Femur (tissue), 1 donor: ENCODE measurements at places on chromosomes 11 and 22.

- no peak for DNase-seq
Measured at GRCh38 chr22:43837666-43838065, 24.6 kb downstream of the SULT4A1 start.

GRCh38 chr11:103988595-103988969, 47.9 kb upstream of the DDI1 start:
- DNase-seq: no peak

GRCh38 chr11:442611-443081, 835 bp upstream of the ANO9 start:
- no peak for DNase-seq

DNA sequence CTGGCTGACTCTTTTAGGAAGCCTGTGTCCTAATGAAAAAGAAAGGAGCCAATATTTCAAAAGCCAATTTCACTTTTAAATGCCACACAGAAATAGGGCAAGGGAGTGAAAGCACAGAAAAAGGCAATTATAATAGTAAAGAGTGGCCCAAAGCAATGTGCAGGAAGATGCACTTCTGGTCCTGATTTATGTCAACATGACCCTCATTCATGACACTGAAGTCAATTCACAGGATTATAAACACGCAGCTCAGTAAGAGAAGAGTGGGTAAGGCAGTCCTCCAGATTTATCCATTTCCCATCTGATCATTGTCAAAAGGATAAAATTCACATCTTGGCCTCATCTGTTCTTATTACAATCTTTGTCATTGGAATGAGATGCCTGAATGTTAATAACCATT, 1049.7 kb upstream of the RAG2 start:
- DNase-seq: no peak

- DNase-seq: no peak
Measured at GRCh38 chr22:47442821-47443220, 680.4 kb downstream of the TBC1D22A start.

GRCh38 chr11:65159012-65159411, 11.0 kb upstream of the SPDYC start:
- no peak for DNase-seq

GRCh38 chr11:45974806-45975205, 52.4 kb downstream of the LARGE2 start:
- DNase-seq: no peak

DNA sequence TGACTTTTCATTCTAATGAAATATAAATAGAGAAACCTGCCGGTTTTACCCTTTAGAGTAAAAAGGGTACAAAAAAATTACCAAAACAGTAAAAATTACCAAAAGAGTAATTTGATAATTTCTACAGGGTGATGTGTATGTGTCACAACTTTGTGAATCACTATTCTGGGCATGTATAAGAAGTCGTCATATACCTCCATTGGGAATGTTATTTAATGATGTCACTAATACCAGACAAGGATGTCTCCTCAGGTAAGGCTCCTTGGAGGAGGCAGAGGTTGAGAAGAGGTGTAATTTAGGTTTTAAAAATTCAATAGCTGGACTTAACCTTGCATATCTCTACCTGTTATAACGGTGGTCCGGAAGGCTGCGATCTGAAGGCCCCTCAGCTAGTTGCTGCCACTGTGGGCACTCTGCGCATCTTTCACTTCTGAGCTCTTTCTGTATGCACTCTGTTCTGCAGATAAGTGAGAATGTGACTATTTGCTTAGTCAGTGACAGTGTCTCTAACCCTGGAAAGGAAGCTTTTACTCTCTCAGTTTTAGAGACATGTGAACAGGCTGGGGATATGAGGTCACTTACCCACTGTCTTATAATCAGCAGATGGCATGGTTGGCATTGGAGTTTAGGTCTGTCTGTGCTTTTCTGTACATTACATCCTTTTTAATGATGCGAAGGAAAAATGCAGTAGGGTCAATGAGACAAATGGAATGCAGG, 987 bp upstream of the NCR3LG1 start:
- DNase-seq: no peak

DNA sequence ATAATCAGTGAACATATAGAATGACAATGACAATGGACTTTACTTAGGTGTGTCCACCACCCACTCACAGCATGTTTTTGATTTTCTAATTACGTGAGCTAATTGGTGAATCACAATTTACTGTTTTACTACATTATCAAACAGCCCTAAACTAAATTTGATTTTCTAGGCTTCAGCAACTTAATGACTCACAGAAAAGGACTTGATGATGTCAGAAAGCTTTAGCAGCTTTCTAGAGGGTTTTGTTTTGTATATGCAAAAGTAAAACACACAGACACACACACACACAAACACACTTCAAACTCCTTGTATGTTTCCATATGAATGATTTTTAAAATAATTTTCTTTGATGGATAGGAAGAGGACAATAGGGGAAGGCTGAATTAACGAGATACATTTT, 878.6 kb upstream of the CCDC90B start:
- no peak for DNase-seq

GRCh38 chr11:78886616-78887015, 312.0 kb upstream of the NARS2 start:
- no peak for DNase-seq
